ENCODE measurements at places on chromosomes 3 and 15.

DNA sequence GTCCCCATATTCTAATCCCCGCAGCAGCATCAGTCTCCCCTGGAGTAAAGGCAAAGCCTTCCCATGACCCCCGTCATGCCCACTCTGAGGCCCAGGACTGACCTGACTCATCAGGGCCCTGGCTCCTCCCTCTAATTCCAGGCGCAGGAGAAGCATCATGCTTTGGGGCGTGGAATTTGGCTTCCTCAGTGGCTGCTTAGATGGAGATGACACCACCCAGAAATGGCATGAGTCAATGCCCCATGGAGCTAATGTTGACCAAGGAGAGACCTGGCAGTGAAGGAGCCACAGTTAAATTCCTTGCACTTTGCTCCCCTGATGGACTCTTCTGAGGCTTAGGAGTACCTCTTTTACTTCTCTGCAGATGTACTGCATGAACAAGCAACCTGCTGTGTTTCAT is 204.2 kb upstream of the PROK2 start:
- no peak for DNase-seq

DNA sequence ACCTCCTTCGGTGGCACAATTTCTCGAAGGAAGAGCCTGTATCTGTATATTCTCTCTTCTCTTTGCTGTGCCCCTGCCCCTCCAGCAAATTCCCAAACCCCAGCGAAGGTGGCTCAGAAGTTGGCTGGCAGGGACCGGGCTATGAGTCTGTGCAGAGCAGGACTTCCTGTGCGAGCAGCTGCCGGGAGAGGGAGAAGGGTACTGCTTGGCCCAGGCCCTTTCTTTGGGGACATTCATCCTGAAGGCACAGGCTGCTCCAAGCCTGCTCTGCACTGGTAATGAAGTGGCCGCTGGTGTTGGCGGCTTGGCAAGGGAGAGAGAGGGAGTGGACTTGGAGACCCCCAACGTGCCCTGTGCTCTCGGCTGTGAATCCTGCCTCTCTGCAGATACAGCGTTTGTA is 1.5 kb downstream of the SLC6A11 start:
- no peak for DNase-seq

DNA sequence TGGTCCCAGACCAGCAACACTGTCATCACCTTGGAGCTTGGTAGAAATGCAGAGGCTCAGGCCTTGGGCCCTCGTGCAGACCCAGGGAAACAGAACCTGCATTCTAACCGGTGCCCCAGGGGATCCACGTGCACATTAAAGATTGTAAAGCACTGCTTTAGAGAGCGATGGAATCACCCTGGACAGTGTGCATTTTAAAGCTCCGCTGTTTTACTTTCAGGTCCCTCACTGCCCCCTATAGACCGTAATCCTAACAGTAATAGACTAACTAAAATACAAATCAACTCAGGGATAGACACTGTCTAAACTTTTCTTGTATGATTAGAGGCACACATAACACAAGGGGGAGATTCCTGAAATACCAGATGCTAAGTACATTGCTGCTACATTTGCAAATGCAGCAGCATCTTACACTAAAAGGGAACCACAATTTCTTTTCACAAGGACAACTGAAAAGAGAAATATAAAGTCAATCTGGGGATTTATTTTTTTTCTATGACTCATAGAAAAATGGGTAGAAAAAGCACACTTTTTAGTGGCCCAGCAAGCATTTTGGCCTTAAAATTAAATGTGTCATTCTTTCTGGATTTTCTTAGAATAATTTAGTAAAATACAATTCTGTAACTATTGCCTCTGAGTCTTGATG is 10.5 kb upstream of the SH3GL3 start:
- no peak for DNase-seq

DNA sequence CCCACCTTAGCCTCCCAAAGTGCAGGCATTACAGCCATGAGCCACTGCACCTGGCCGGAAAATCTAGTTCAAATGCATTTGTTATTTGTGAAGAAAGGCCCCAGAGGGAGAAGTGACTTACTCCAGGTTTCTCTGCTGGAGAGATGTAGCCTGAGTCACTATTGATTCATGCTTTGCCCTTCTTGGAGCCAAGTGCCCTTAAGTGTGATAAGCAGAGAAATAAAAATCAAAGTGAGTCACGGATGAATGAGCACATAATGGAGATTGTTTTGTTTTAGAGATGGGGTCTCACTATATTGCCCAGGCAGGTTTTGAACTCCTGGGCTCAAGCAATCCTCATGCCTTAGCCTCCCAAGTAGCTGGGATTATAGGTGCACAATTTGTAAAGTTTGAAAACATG is 33.1 kb downstream of the CDC25A start:
- DNase-seq = no peak

- no peak for DNase-seq
Measured at GRCh38 chr15:41309226-41309905, 23.0 kb downstream of the OIP5 start.

DNA sequence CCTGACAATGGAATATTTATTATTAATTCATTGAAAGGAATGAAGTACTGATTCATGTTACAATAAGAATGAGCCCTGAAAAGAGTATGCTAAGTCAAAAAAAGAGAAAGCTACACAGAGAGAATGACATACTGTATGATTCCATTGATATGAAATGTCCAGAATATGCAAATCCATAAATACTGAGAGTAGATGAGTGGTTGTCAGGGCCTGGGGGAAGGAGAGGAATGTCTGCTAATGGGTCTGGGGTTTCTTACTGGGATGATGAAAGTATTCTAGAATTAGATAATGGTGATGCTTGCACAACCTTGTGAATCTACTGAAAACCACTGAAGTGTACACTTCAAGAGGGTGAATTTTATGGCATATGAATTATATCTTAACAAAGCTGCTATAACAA is 79.9 kb upstream of the HACD2 start:
- no peak for DNase-seq
